Stimulated activated CD4-positive, alpha-beta T cell treated with anti-CD3 and anti-CD28 coated beads, Interleukin-4, amount 100 ng/mL, for 48 hours (primary cell): ENCODE measurements at places on chromosomes 6 and 20.
A peak's percentile ranks its signal among the peaks of the same experiment; 100 is the strongest.

DNA sequence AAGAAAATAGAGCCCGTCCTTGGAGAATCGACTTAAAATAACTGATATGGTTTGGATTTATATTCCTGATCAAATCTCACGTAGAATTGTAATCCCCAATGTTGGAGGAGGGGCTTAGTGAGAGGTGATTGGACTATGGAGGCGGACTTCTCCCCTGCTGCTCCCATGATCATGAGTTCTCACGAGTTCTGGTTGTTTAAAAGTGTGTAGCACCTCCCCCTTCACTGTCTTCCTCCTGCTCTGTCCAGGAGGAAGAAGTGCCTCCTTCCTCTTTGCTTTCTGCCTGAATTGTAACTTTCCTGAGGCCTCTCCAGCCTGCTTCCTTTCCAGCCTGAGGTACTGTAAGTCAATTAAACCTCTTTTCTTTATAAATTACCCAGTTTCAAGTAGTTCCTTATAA is 529.2 kb downstream of the HAO1 start:
- no peak for DNase-seq

GRCh38 chr6:149445095-149445466 is 39.7 kb downstream of the ZC3H12D start:
- no peak for DNase-seq

DNA sequence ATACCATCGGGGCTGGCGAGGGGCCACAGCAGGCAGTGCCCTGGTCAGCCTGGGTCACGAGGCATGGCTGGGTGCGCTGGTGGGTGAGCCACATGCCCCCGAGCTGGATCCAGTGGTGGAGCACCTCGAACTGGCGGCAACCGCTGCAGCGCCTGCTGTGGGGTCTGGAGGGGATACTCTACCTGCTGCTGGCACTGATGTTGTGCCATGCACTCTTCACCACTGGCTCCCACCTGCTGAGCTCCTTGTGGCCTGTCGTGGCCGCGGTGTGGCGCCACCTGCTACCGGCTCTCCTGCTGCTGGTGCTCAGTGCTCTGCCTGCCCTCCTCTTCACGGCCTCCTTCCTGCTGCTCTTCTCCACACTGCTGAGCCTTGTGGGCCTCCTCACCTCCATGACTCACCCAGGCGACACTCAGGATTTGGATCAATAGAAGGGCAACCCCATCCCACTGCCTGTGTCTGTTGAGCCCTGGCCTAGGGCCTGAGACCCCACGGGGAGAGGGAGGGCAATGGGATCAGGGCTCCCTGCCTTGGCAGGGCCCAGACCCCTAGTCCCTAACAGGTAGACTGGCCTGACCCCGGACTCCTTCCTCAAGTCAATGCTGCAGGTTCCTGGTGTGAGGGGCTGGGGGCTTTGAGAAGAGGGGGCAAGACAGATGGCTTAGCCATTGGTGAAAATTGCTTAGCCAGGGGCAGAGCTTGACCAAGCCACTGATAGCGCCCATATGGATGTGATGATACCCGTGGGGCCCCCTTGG is 598 bp downstream of the TMEM239 start:
- DNase-seq: no peak

- DNase-seq: no peak
Observed at GRCh38 chr6:127690588-127690987, 113.6 kb downstream of the C6orf58 start.

DNA sequence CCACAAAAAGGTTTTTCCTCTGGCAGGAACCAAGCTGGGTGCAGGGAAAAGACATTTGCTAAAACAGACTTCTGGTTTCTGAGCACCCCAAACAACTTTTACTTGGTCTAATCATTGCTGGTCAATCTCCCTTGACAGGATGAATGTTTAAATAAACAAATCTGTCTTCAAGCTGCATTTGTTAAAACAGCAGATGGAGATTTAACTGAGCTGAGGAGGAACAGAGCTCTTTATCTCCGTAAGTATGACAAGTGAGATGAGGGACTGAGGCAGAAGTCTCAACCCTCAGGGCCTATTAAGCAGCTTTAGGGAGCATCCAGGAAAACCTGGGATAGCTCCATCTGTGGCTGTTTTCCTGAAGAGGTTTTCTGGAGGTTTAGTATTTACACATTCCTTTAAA is 40.6 kb downstream of the NINL start:
- DNase-seq: no peak

- DNase-seq: no peak
Observed at GRCh38 chr20:824490-824889, 9.0 kb upstream of the FAM110A start.

DNA sequence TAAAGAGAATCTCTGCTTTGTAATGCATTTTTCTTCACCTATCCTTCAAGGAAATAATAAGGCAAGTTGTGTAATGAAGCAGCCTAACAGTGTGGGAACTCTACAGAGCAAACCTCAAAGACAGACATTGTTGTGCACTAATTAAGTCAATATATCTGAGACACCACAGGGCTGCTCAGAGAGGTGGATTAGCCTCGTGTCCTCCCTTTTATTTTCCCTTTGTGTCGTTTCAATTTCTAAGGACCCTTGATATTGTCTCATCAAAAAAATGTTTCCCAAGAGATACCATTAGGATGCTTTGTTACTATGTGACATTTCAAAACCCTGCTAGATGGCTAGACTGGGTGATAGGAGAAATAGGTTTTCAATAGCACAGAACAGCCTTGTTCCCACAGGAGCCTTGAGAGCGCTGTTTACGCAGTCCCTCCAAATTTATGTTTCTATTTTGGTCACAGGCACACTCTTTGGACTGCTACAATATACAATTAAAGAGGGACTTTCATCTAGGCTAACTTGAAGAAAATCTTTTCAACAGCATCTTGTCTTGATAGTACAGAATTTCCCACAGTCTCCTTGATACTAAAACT is 23.1 kb downstream of the UBE3D start:
- DNase-seq: no peak

GRCh38 chr6:43715056-43715788 is 27.6 kb upstream of the MRPS18A start:
- DNase-seq: no peak

DNA sequence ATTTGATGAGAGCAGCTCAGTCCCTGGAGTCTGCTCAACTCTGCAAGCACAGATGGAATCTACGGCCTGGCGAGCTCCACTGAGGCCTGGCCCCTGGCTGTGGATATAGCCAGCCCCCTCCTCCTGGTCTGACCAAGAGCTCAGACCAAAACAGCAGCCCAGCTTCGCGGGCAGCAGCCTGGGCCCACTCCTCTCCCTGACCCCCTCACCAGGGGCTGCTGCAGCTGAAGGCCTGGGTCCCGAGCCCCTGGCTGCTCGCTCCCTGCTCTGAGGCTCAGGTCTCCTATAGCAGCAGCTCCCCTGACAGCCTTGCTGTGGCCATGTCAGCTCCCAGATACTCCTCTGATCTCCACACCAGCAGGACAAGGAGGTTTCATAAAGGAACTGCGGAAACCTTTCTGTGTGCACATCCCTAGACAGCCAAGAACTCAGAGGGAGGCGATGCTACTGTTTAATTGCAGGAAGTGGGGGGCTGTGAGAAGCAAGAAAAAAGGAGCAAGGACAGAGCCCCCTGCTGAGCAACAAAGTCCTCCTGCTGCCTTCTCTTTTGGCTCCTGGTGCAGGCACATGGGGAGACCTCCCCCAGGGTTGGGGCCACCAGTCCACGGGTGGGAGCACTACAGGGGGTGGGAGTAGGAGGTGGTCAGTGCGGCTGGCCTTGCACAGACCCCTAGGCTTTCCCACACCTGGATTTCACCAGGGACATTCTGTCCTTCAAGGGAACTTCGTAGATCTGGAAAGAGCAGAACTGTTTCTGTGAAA is 38.7 kb upstream of the CST5 start:
- no peak for DNase-seq

DNA sequence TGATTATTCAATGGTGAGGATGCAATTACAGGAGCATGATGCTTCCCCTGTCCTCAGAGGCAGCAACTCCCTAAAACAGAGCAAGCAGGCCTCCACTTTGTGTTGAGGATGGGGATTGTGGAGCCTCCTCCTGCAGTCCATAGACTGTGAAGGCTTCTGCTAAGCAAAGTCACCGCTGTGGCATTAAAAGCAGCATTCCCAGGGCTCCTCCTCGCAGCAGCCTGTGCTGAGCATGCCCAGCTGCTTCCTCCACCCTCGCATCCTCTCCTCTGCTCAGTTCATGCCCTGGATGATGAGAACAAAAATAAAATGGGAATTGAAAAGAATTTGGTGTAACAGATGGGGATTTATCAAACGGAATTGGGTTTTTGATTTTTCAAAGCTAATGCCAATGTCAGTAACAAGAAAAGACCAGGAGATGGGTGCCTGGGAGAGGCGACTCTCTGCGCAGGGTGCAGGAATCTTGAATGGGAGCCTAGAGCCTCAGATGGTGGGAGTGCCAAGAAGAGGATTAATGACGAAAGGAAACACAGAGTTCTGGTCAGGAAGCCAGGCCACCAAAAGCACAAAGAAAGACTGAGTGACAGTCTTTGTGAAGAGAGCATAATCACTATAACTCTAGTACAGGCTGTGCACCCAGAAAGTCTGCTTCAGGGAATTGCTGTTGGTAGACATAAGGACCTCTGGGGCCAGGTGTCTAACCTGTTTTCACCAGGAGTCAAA is 347.6 kb downstream of the TPBG start:
- DNase-seq: no peak

DNA sequence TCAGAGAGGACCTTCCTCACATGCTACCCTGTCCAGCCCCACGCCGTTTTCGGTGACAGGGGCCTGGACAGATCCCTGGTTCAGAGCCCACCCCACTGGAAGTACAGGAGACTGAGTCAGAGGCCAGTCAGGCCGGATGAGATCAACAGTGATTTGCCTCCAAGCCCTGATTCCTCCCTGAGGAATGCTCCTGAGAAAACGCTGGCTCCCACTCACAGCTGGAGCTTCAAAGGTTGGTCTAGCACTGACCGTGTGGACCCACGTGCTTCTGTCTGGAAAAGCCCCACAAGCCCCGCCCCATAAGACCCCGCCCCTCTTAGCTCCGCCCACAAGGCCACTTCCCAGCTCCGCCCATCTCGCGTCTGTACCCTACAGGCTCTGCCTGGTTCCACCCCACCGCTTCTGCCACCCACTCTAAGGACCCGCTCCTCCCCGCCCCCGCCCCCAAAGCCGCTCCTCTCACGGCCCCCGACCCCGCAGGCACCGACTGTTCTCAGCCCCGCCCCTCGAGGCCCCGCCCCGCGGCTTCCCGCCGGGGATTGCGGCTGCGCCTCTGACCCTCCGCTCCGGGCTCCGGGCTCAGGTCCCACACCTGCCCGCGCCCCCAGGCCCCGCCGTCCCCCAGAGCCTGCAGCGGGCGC is 64.9 kb upstream of the BHLHE23 start:
- DNase-seq: peak; percentile 33

DNA sequence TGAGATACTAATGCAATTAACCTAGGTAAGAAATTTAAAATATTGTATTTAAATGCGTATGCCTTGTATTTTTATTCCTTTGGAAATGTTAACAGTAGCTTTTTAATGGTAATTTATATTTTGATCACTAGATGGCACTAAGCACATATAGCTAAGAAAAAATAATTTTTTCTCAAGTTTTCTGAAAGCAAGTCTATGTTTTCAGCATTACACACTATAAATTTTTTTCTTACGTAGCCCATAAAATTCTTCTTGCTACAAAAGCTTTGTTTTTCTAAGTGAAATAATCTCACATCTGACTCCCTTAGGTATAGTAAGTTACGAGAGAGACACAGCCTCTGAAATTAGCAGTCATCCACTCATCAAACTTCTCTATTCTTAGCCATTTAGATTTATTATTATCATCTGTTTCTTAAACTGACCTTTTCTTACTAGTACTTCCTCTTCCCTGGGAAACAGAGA is 35.7 kb downstream of the TSPYL4 start:
- no peak for DNase-seq

- no peak for DNase-seq
Observed at GRCh38 chr6:50661636-50662035, 51.7 kb upstream of the TFAP2D start.

DNA sequence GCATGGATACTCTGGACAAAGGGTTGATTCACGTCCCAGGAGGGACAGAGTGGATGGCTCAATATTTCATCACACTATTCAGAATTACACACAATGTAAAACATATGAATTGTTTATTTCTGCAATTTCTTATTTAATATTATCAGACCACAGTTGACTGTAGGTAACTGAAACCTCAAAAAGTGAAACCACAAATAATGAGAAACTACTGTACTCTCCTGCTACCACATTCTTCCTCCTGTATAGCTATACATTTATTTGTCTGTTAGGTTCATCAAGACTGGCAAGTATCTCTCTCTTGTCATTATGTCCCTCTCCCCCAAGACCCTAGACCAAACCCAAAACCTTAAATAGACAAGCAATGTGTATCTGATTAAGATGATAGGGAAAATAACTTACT is 60.0 kb downstream of the SYCP2 start:
- DNase-seq: no peak

- DNase-seq: no peak
Observed at GRCh38 chr6:155660251-155660977, 204.8 kb upstream of the NOX3 start.

DNA sequence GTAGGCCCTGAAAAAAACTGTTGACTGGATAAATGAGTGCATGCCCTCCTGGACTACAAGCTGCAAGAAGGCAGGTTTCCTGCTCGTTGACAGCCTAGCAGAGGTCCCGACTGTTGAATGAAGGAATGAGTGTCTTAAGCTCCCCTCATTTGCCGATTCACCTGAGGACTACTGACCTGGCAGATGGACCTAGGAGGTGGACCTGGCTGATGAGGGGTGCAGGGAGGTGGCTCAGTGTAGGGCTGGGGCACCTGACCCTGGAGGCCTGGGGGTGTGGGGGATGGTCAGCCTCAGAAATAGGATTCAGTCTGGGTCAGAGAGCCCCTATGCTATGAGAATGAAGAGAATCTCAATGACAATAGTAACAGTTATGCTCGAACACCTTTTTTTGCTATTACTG is 11.6 kb upstream of the TFAP2C start:
- no peak for DNase-seq

- DNase-seq: no peak
Observed at GRCh38 chr6:53910834-53911233, 116.0 kb downstream of the LRRC1 start.

DNA sequence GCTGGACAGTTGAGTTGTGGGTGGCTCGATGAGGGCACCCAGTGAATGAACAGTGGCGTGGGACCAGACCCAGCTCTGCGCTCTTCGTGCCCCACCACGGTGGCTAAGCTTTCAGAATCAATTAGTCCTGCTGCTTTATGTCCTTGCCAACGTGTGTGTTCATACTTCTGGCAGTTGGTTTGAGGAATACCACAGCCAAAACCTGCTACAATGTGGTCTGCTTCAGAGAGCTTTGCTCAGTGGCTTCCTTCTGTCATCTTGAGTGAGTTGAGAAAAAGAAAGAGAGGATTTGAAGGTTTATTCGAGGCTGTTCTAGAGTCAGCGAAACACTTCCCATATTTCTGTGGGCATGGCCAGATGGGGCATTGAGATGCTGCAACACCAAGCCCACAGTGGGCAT is 39.5 kb upstream of the SLC22A2 start:
- no peak for DNase-seq

- no peak for DNase-seq
Observed at GRCh38 chr20:49661560-49662329, 51.9 kb downstream of the B4GALT5 start.
